Activated naive CD4-positive, alpha-beta T cell treated with anti-CD3 and anti-CD28 coated beads, Interleukin-2, amount 50 U/mL, for 16 hours (primary cell): ENCODE measurements at places on chromosomes 6 and 20.

DNA sequence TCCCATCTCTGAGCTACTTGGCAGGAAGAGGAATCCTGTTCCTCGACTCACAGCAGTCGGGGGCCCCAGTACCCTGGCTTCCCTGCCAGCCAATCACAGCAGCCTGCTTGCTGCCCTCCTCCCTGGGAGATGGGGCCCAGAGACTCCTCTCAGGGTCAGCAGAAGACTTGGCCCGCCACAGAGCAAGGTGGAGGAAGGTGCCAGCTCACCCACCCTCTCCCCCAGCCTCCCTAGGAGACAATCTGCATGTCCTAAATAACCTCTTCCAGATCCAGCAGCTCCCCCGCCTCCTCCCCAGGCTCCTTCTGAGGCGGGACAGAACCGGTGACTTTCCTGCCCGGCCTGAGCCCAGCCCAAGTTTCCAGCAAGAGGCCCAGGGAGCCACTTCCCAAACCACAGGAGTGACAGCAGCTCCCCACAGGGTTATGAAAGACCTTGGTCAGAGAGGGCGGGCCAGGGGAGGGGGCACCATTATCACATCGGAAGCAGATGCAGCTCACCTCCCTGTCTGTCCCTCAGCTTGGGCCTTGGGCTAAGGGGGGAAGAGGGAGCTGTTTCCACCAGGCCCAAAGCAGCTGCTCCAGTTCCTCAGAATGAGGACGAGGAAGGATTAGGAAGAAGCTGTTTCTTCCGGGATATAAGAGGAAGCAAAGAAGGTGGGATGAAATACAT, 2.3 kb downstream of the CCND3 start:
- DNase-seq, result no peak

- no peak for DNase-seq
These were observed 96.0 kb upstream of the SNX9 start for GRCh38 chr6:157726892-157727628.

DNA sequence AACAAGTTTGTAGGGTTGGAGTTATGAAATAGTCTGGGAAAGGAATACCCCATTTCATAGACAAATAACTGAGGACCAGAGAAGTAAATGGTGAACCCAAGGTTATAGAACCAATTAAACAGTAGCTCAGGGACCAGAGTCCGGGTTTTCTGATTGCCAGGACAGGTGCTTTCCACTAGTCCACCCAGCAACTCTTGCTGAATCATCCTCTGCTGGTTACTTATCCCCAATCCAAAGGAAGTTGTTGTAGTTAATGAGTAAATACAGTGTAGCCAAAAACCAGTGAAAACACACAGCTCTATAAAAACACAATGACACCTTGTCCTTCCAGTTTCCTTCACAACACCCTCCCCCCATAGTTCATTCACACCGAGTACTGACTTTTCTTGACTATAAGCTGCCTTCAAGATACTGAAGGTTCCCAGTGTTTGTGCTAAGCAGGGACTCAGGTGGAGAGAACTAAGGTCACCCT, 766 bp upstream of the TINAG start:
- DNase-seq, result no peak

DNA sequence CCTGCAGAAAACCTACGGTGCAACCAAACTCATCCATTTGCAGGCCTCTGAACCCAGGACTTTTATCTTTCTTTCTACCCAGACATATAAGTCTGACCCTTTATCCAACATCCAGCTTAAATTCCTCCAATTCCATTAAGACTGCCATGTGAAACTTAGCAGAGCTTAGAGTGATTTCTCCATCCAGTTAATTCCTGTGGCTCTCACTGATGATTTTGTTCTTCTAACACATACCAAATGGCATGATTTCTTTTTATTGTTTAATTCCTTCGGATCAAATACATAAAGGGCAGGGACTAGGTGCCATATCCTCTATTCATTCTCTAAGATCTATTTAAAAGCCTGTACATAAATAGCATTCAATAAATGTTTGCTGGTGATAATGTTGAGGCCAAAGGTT, 92.9 kb downstream of the TASP1 start:
- no peak for DNase-seq

DNA sequence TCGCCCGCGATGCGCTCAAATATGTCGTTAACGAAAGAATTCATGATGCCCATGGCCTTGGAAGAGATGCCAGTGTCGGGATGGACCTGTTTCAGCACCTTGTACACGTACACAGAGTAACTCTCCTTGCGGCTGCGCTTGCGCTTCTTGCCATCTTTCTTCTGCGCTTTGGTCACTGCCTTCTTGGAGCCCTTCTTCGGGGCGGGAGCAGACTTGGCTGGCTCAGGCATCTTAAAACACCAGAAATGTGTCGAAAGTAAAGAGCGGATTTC, 36.4 kb downstream of the HFE start:
- DNase-seq, result peak; percentile 58

DNA sequence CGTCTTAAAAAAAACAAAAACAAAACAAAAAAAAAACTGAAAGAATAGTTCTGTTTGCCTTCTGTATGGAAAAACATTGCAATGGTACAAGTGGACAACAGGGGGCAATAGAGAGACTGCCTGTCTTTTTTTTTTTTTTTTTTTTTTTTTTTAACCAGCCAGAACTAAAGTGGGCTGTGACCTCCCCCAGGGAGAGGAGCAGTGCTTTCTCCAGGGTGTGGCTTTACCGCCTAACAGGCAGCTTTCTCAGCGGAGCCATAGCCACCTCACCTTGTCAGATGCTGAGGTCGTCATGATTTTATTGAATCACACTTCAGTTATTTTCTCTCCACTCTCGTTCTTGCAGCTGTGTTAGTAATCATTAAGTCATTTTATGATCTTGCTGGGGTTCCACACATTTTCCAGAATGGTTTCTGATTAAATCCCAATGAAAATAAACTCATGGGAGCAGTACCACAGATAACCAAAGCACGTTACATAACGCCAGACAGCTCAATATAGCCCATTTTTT, 78.4 kb downstream of the GMPR start:
- no peak for DNase-seq

GRCh38 chr20:63047267-63047666, 40.5 kb upstream of the BHLHE23 start:
- no peak for DNase-seq
